ENCODE measurements at places on chromosomes 3 and 15.
A peak's percentile ranks its signal among the peaks of the same experiment; 100 is the strongest.

GRCh38 chr3:111741181-111741580 lies 117.9 kb upstream of the PHLDB2 start:
- no peak for DNase-seq

DNA sequence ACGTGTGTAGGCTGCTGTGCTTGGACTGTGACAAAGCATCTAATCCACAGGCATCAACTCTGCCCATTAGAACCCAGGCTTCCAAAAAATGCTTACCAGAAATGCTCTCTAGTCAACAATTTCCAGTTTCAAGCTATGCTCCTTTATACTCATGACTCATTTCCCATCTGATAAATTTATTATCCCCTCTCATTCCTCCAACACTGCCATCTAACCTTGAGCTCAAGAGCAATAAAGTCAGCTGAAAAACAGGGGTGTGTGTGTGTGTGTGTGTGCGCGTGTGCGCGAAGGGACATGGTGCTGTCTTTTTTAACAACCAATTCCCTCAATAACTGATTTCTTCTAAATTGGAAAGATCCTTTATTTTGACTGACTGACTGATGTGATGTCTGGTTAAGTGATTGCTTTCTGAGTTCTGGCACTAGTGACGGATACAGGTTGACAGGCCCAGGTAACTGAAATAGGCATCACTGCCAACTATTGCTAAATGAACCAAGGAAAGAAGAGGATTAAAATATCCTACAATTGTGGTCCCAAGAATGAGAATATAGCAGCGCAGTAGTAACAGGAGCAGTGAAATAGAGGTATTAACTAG lies 405.5 kb downstream of the ZNF385D start:
- DNase-seq: no peak

GRCh38 chr3:13051581-13051980 lies 21.6 kb downstream of the IQSEC1 start:
- DNase-seq: no peak

GRCh38 chr3:150790629-150791028 lies 27.7 kb upstream of the SIAH2 start:
- DNase-seq: no peak

DNA sequence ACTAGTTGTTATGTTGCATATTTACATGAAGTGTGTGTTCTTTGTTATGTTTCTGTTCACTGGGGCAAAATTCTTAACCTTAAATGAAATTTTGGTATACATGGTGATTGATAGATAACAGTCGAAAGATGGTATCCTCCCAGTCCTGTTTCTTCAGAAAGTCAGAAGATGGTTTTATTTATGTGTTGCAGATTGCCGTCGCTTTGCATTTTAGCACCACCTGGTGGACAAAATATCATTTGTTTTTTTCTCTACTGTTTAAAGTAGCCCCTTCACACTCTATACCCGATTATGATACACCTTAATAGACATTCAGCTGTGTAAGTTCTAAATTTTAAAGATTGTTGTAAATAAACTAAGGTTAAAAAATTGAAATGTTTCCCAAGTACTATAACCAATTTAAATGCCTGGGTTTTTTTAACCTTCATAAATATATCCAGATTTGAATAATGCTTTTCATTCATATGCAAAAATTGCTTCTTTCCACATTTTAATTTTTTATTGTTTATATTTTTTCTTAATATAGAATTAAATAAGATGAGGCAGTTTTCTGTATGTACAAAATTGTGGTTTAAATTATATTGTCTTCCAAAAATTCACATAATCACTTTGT lies 152.2 kb downstream of the ALCAM start:
- DNase-seq: peak; percentile 78

DNA sequence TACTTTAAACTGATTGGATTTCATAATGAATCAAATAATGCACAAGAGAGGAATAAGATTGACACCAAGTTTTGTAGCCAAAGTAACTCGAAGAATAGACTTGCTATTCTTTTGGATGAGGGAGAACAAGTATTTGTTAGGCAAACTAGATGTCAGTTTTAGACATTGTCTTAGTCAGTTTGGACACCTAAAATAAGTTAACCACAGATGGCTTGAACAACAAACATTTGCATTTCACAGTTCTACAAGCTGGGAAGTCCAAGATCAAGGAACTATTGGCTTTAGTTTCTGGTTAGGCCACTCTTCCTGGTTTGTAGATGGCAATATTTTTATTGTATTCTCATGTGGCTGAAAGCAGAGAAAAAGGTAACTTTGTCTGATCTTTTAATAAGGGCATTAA lies 61.3 kb upstream of the OSTN start:
- DNase-seq: no peak

DNA sequence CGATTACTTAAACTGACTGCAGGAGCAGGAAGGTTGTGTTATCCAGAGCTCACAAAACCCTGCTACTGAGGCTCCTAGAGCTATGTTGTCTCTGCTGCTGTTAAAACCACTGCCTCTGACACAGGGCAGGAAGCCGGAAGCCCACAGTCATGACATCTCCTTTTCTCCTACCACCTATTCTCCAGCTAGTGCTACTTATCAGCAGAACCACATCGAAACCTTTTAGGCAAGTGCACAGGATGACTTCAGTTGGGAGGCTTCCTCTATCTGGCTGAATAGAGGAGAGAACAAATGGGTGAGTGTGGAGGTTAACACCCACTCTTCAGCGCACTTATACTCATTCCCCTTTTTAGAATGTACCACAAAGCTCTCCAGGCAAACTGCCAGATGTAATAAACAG lies 638.0 kb downstream of the OTOL1 start:
- peak; percentile 58 for DNase-seq

- no peak for DNase-seq
Observed at GRCh38 chr3:195580744-195581443, 2.8 kb downstream of the APOD start.

DNA sequence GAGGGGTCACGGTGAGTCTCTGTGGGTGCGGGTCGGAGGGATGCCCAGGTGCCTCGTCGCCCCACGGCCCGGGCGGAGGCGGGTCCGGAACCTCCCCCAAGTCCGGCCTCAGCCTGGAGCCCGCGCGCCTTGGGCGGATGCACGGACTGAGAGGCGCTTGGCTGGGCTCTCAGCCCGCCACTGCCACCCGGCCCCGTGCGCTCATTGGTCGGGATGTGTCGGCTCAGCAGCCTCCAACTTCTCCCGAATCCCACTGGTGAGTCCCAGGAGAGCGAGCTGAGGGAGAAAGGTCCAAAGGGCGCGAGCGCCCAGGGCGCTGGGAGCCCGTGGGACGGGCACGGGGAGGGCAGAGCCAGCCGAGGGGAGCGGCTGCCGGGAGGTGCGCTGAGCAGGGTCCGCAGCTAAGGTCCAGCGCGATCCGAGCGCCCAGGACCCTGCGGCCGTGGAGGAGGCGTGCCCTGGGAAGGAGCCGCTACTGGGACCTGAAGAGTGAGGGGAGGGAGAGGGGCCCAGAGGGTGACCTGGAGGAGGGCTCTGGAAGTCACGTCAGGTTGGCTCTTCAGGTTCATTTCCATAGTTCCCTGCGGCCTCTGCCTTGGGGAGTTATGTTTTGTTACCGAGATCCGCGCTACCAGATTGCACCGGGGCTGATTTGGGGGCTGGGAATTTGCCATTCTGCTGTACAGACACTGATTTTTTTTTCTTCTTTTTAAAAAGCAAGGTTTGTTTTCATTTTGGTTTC lies at the start of gene MME:
MME (plus strand) TSS at position 574 of the 742 bp plus-strand sequence. CDS start 3,849 bp downstream, outside the sequence.
- no peak for DNase-seq

DNA sequence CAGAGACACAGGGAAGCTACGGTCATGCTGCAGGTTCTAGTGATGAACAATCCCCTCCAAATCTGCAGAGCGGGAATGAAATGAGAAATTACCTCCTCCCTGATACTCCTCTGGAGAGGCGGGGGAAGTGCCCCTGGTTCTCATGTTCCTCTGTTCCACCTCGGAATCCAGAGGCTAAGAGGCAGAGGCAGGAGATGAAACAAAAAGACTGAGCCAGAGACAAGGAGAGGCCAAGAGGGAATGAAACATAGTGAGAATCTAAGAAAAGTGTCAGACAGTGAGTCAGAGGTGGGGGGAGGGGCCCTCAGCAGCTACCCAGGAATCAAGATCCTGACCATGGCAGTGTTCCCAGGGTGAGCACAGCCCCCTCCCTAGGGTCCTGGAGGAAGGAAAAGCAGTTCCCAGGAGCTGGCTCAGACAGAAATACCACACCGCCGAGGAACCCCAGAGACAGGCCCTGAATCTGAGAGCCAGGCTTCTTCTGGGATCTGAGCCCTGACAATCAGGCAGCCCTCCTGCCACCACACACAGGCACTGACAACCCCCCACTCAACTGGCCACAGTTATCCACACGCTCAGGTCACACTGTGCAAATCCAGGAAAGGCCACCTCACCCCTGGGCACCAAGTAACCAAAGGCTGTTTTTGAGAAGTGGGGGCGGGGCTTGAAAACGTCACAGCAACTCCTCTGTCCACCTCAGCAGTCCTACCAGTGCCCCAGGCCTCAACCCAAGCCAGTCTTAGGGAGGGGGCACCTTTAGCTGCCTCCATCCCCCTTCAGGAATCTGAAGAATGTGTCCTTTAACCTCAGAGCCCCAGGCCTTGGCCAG lies 2.4 kb downstream of the CSRNP1 start:
- DNase-seq: peak; percentile 62

DNA sequence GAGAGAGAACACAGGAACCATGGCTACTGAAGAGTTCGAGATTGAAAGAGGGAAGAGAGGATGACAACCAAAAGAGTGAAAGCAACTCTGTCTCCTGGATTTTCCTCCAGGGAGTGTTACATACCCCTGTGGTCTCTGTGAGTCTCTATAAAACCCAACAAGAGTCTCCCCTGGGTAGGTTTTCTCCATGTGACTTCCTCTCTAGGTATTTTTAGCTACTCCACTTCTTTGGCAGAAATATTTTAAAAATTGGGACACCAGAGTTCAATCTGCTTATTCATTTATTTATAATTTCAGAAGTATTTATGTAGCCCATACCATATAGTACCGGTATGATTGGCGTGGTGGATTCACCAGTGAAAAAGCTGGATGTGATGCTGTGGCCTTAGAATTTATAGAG lies 671.7 kb upstream of the NR2F2 start:
- no peak for DNase-seq

DNA sequence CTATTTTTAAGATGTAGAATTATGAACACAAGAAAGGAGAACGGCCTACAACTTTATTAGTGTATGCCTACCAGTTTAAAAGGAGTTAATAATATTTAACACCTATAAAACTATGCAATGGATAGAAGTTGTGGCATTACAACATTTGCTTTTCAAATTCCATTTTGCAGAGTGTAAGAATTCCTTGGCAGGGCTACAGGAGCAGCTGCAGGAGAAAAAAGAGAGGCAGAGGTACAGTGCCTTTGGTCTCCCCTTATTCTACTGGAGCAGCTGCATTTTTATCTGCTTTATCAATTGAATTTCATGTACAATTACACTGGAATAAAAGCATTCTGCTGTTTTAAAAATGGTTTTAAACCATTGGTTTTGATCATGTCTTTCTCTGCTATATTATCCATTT lies 145.7 kb upstream of the KCNH8 start:
- DNase-seq: no peak

DNA sequence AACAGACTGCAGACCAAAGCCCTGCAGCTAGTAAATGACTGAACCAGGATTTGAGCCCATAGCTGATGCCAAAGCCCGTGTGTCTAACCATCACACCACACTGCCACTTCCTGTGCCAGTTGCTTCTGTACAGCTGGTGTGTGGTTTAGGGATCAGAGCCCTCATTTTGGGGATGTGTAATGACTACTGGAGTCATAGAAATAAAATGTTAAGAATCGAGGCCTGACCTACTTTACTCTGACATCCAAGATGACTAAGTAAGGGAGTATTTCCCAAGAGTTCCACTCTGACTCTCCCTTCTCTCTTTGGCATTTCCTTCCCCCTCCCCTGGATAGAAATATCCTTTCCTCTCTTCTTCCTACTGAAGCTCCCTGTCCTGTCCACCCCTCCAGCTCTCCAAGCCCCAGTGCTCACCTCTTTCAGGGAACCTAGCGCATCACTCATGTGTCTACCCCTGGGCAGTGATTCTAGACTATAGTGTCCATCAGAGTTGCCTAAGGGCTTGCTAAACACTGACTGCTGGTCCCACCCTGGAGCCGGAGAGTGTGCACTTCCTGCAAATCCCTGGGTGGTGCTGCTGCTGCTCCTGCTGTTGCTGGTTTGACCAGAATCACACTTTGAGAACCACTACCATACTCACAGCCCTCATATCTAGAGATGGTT lies 53.8 kb downstream of the MGLL start:
- no peak for DNase-seq

GRCh38 chr15:55522742-55523450 lies 14.9 kb upstream of the DNAAF4 start:
- DNase-seq: peak; percentile 34

DNA sequence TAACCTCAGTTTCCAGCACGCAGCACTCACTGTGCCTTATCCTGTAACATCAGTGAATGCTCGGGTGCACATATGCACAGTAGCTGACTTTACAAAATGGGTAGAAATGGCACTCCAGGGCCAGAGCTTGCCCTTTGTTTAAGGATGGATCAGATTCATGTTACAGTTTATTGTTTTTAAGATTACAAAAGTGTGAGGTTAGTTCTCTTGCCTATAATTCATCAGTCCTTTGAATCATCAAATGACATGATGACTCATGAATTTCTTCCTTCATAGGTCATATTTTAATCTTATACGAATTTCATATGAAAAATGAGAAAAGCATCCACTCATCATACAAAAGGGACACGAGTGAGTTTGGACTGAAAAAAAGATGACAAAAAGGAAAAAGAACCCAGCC lies 545.3 kb downstream of the GBE1 start:
- no peak for DNase-seq

DNA sequence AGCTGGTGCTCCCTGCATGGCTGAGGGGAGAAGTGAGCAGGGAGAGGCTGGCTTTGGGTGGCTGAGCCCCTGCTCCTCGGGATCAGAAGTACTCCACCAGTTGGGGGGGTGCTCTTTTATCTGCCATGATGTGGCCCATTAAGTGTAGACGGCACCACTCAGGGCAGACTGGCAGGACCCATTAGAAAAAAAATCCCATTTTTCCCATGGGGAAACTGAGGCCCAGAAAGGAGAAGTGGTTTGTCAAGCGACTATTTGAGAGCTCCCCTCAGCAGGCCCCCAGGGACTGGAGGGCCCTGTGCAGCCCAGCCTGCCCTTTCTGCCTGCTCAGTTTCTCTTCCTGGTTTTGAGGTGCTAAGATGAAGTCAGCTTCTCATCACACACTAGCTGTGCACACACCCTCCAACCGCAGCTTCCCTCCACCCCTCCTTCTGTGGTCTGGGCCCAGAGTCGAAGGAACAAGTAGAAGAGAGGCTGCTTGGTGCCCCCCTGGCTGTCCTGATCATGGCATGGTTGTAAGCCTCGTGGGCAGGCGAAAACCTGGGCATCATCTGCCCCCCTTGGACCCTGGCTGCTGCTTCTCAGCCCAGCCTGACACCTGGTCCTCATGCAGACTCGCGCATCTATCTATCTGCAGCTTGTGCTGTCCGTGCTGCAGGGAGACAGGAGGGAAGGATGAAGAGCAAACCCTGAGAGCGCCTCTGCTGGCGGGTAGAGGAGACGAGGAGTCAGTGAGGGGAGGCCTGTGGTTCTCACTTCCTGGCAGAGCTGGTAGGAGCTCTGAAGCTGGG lies 5.6 kb downstream of the CSK start:
- DNase-seq: peak; percentile 97

Data from hematopoietic multipotent progenitor cell treated with erythropoietin and hydrocortisone succinate and interleukin-3 and kit ligand, for 6 days (in vitro differentiated cells).